Thyroid gland (tissue), 4 donors: ENCODE measurements at places on chromosomes 3 and 15.
A peak's percentile ranks its signal among the peaks of the same experiment; 100 is the strongest.

GRCh38 chr15:89747708-89748682, 3.1 kb downstream of the MESP1 start:
- no peaks in the 10 kb centered on the region for H3K27me3 ChIP-seq
- H3K4me1 ChIP-seq, result no peaks in the 10 kb centered on the region
- H3K4me3 ChIP-seq, result no peak overlapping the region

GRCh38 chr15:75188499-75188898, 13.2 kb upstream of the C15orf39 start:
- no peaks in the 10 kb centered on the region for H3K27me3 ChIP-seq
- H3K36me3 ChIP-seq, result no peaks in the 10 kb centered on the region
- H3K4me3 ChIP-seq, result no peak overlapping the region
- DNase-seq, result no peak

DNA sequence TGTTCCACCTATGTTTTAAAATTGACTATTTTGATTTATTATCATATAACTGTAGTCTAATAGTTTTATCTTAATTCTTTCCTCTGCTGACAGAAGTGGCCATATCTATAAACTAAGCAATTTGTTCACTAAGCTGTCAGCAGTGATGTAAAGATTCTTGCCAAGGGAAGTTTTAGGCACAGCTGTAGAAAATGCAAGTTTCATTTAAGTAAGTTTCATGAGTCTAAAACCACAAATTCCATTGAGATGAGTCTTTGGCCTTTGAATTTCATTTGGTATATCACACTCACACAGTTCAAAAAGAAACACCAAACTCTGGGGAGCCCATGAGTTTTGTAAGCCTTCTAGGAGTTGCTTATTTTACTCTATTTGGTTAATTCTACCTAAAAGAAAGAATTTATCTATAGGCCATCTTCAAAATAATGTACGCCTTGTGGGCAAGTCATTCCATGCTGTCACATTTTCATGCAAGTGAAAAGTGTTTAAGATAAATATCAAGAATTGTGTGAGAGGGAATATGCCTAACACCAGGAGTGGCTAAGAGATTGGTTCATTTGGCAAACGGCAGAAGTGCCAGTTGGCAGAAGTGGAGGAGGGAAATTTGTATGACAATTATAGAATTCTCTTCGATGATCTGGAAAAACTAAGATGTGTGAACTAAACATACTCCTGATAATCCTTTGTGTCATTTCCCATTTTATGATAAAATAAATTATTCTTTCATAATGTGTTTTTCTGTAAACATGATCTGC, 292.9 kb downstream of the ZIC4 start:
- no peak overlapping the region for H3K4me3 ChIP-seq
- H3K27me3 ChIP-seq, result no peaks in the 10 kb centered on the region
- H3K4me1 ChIP-seq, result no peaks in the 10 kb centered on the region
- H3K36me3 ChIP-seq, result no peaks in the 10 kb centered on the region

GRCh38 chr15:54159012-54159411, 180.8 kb downstream of the UNC13C start:
- no peak for DNase-seq
- H3K36me3 ChIP-seq, result no peaks in the 10 kb centered on the region
- no peaks in the 10 kb centered on the region for H3K4me1 ChIP-seq
- H3K27me3 ChIP-seq, result no peaks in the 10 kb centered on the region
- no peak overlapping the region for H3K4me3 ChIP-seq

DNA sequence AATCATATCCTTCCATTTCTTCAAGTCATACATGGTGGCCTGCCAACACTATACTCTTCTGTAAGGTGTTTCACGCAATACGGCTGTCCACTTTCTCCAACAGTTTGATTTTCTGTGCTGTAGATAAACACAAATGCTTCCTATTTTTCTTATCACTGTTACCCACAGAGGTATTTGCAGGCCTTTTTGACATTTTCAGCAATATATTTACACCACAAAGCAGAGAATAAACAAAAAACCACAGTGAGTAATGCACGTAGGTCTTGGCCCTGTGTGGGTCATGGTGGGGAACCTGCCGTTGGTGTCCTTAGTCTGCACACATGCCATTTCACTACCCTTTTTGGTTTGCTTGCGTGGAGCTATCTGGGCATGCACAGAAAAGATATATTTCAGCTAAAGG, 59.5 kb downstream of the LRRC28 start:
- peaks cover 11% of the 10 kb centered on the region for H3K4me1 ChIP-seq
- no peaks in the 10 kb centered on the region for H3K36me3 ChIP-seq
- no peak overlapping the region for H3K27ac ChIP-seq
- no peaks in the 10 kb centered on the region for H3K27me3 ChIP-seq
- no peak overlapping the region for H3K4me3 ChIP-seq

DNA sequence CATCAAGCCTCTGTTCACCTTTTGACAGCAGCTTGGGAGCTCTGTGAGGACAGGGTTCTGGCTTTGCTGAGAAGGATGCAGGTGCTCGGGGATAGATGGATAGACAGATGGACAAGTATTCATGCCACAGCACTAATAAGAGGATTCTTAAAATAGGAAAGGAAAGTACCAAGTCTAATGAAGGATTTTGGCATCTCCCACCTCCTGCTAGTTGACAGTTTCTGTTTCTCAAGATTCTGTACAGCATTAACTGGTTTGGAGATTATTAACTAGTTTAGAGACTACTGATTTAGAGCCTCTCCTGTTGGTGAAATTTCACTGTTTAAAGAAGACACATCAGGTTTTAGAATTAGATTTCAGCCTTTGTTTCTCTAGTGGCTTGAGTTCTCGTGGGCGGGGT, 152.3 kb downstream of the CACNA1D start:
- no peak overlapping the region for H3K27ac ChIP-seq
- no peaks in the 10 kb centered on the region for H3K4me1 ChIP-seq
- no peaks in the 10 kb centered on the region for H3K36me3 ChIP-seq
- H3K27me3 ChIP-seq, result no peaks in the 10 kb centered on the region
- H3K4me3 ChIP-seq, result no peak overlapping the region
- DNase-seq, result no peak

- H3K4me1 ChIP-seq, result no peaks in the 10 kb centered on the region
- DNase-seq, result no peak
- H3K36me3 ChIP-seq, result no peaks in the 10 kb centered on the region
- H3K27ac ChIP-seq, result no peak overlapping the region
- no peak overlapping the region for H3K4me3 ChIP-seq
These were observed 491.0 kb downstream of the MECOM start for GRCh38 chr3:169172535-169172934.

- no peaks in the 10 kb centered on the region for H3K36me3 ChIP-seq
- DNase-seq, result no peak
- no peaks in the 10 kb centered on the region for H3K27me3 ChIP-seq
- H3K4me3 ChIP-seq, result no peak overlapping the region
- no peaks in the 10 kb centered on the region for H3K4me1 ChIP-seq
These were observed 256.0 kb downstream of the CNTN4 start for GRCh38 chr3:2354702-2355101.

- no peak overlapping the region for H3K4me3 ChIP-seq
- H3K36me3 ChIP-seq, result no peaks in the 10 kb centered on the region
- no peaks in the 10 kb centered on the region for H3K27me3 ChIP-seq
- H3K4me1 ChIP-seq, result peaks cover 25% of the 10 kb centered on the region
- peak overlapping the region; percentile 46 for H3K27ac ChIP-seq
These were observed 49.7 kb downstream of the CD200 start for GRCh38 chr3:112382543-112383160.

GRCh38 chr3:51934139-51934850, 7.4 kb downstream of the RRP9 start:
- H3K4me1 ChIP-seq, result no peaks in the 10 kb centered on the region
- no peak for DNase-seq
- H3K4me3 ChIP-seq, result no peak overlapping the region
- H3K27me3 ChIP-seq, result no peaks in the 10 kb centered on the region
- H3K36me3 ChIP-seq, result peaks cover 44% of the 10 kb centered on the region

DNA sequence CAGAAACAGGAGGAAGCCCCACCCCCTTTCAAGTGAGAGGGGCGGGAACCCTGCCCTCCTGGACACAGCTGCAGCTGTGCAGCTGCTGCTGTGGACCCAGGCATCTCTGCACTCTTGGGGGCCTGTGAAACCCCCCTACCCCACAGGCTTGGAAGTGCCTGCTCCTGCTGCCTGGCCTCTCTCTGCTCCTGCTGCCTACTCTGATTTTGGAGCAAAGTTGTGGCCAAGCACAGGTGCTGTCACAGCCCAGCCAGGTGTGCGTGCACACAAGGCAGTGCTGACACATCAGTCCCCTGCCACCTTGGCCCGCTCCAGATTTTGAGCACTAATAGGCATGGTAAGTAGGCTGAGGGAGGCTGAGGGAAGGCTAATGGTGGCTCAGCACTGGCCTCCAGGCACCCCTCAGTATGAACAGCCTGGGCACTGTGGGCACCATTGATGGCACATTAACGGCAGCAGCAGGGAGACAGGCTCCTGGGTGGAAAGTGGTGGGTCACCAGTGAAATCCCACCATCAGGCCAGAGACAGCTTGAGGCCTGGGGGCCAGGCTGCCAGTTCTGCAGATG, 890.9 kb downstream of the GBE1 start:
- H3K27ac ChIP-seq, result no peak overlapping the region
- no peak overlapping the region for H3K4me3 ChIP-seq
- no peaks in the 10 kb centered on the region for H3K36me3 ChIP-seq
- no peaks in the 10 kb centered on the region for H3K27me3 ChIP-seq

GRCh38 chr15:80568298-80568697, 126.8 kb upstream of the ABHD17C start:
- no peaks in the 10 kb centered on the region for H3K27me3 ChIP-seq
- H3K27ac ChIP-seq, result no peak overlapping the region
- no peak overlapping the region for H3K4me3 ChIP-seq
- H3K36me3 ChIP-seq, result no peaks in the 10 kb centered on the region

- peak overlapping the region; percentile 67 for H3K27ac ChIP-seq
- H3K27me3 ChIP-seq, result no peaks in the 10 kb centered on the region
- H3K4me1 ChIP-seq, result peaks cover 18% of the 10 kb centered on the region
- H3K36me3 ChIP-seq, result no peaks in the 10 kb centered on the region
These were observed 95.8 kb downstream of the KCNAB1 start for GRCh38 chr3:156216216-156216615.

DNA sequence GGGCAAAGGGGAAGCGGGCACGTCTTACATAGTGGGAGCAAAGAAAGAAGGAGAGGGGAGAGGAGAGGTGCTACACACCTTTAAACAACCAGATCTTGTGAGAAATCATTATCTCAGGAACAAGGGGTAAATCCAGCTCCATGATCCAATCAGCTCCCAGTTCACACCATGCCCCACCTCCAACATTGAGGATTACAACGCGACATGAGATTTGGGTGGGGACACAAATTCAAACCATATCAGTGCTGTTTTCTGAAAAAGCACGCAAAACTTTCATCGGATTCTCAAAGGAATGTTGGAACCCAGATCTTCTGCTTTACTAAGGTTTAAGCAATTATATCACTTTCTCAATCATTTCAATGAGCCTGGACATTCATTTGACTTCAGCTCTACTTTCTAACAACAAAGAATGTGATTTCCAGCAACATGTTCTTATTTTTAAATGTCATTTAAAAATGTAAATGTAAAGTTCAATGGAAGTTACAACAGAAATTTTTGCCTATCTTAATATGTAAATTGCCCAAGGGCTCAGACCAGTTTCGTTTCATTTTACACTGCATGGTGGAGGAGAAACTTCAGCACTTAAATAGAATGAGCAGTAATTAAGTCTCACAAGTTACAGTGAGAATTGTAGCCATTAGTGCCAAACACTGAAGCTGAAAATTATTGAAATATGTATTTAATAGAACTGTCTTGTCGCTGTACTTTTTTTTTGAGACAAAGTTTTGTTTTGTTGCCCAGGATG, 8.4 kb upstream of the CCDC54 start:
- H3K4me3 ChIP-seq, result no peak overlapping the region
- no peak for DNase-seq
- no peaks in the 10 kb centered on the region for H3K36me3 ChIP-seq
- no peaks in the 10 kb centered on the region for H3K27me3 ChIP-seq

DNA sequence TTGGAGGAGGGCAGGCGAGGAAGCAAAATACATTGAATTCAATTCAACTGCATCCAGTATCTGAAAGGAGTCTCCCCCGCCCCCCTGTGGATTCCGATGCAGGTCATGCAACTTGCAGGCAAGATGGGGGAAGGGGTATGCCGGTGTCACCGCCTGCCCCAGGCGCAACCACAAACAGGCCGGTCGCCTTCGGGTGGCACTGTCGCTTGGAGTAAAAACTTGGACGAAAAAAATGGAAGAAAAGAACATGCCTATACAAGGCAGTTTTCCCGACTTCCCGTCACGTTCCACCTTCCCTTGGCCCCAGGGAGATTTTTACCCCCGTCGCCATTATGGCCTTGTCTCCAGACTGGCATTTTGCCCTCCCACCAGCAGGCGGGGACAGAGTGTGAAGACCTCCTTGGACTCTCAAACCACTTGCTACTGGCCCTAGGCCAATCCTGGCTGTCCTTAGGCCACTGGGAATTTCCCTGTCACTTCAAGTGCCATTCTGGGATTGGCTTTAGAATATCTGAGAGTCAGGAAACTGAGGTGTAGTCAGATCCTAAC, 1.6 kb upstream of the NTRK3 start:
- peaks cover 3% of the 10 kb centered on the region for H3K27me3 ChIP-seq
- H3K27ac ChIP-seq, result no peak overlapping the region
- DNase-seq, result peak; percentile 85
- H3K36me3 ChIP-seq, result no peaks in the 10 kb centered on the region

GRCh38 chr3:154718053-154718452, 288.1 kb upstream of the GPR149 start:
- no peaks in the 10 kb centered on the region for H3K27me3 ChIP-seq
- DNase-seq, result no peak
- no peaks in the 10 kb centered on the region for H3K36me3 ChIP-seq

DNA sequence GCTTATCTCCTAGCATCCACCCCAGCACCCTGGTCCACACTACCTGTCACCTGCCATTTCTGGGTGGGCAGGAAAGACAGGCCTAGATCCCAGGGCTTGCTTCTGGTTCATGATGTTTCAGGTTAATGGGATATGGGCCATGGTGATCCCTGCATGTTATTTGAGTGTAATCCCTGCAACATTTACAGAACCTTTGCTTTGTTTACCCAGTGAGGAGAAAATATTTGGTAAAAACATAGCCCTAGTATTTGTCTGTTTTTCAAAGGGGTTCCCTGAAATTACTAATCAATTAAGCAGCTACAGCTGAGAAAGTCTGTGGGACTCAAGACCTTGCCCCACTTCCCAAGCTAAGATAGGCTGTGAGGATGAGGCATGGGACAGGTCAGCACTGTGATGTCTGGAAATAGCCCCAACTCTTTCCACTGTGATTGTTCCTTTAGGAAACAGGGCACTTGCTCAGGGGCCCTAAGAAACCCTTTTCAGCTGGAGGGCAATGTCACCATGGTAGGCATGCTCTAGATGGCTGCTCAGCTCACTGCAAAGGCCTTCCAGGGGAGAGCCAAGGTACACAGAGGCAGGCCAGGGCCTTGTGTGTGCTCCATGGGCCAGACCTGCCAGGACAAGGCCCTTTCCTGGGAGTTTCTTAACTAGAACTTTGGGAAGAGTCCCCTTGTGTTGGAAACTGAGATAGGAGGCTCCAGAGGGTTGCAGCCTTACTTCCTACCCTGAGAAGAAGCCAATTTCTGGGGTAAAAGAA, 11.1 kb downstream of the TRANK1 start:
- no peaks in the 10 kb centered on the region for H3K4me1 ChIP-seq
- H3K27ac ChIP-seq, result no peak overlapping the region
- H3K27me3 ChIP-seq, result no peaks in the 10 kb centered on the region
- no peaks in the 10 kb centered on the region for H3K36me3 ChIP-seq
- DNase-seq, result no peak
- no peak overlapping the region for H3K4me3 ChIP-seq

GRCh38 chr3:71629289-71629688, 45.8 kb upstream of the FOXP1 start:
- no peak for DNase-seq
- no peaks in the 10 kb centered on the region for H3K27me3 ChIP-seq
- no peaks in the 10 kb centered on the region for H3K4me1 ChIP-seq

- no peak overlapping the region for H3K4me3 ChIP-seq
- H3K27ac ChIP-seq, result no peak overlapping the region
- DNase-seq, result no peak
- H3K36me3 ChIP-seq, result no peaks in the 10 kb centered on the region
- H3K27me3 ChIP-seq, result no peaks in the 10 kb centered on the region
These were observed 2.7 kb upstream of the PLCL2 start for GRCh38 chr3:16881896-16882630.
